ENCODE measurements at places on chromosomes 11 and 22.

GRCh38 chr11:129910360-129910759, 15.0 kb upstream of the NFRKB start:
- DNase-seq = no peak

- DNase-seq = no peak
Observed at GRCh38 chr11:103768816-103769215, 267.6 kb upstream of the DDI1 start.

DNA sequence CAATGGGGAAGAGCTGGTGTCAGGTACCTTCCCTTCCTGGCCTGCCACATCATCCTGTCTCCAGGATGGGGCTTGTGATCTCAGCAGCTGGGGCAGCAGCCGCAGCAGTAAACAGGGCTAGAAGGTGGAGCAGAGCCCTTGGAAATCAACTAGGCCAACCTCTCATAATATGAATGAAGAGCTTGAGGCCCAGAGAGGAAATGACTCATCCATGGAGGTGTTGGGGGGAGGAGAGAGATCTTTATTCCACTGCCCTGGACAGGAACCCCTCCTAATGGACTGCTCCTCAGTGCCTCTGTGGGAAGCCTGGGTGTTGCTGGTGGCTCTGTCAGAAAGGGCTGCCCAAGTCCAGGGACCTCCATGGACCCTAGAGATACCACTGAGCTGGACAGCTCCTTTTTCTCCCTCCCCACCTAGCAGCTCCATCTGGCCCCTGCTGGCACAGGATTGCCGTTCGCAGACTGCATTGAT, 111.8 kb downstream of the OSBP2 start:
- DNase-seq = no peak

DNA sequence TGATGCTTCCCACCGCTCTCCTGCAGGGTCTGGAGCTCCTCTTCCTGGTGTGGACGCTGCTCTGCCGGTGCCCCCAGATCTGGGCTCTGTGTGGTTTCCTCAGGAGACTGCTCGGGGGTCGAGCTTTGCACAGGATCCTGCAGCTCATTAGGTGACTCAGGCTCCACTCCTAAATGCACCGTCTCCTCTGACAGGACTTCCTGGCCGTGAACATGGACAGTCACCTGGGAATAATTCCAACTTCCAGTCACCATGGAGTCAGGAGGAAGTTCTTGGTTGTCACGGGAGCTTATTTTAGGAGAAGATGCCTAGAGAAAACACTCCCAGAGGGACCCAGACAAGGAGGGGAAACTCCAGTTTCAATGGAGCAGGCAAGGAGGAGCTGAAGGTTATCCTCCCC, 11.9 kb downstream of the ZNF202 start:
- DNase-seq = no peak

- DNase-seq = no peak
Observed at GRCh38 chr11:119889728-119890280, 160.8 kb upstream of the NECTIN1 start.

- DNase-seq = no peak
Observed at GRCh38 chr11:95913830-95914615, 9.9 kb downstream of the MTMR2 start.
